ENCODE measurements at places on chromosomes 2 and 18.
A peak's percentile ranks its signal among the peaks of the same experiment; 100 is the strongest.

DNA sequence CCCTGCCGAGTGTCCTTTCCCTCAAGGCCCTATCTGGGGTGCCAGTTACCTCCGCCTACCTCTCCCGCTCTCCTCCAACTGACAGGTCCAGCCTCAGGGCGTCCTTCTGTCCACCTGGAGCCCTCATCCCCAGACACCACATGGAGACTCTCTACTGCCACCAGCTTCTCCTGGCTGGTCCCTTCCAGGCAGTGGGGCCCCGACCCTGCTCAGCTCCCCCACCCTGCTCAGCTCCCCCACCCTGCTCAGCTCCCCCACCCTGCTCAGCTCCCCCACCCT, 74.0 kb upstream of the ODC1 start:
- DNase-seq = no peak
- H3K27ac ChIP-seq = no peak overlapping the region
- H3K4me1 ChIP-seq = no peaks in the 10 kb centered on the region
- no peaks in the 10 kb centered on the region for H3K27me3 ChIP-seq
- H3K4me3 ChIP-seq = no peak overlapping the region

GRCh38 chr2:65991381-65992197, 443.3 kb upstream of the MEIS1 start:
- H3K4me1 ChIP-seq = no peaks in the 10 kb centered on the region
- no peak overlapping the region for H3K4me3 ChIP-seq
- no peak overlapping the region for H3K27ac ChIP-seq
- H3K27me3 ChIP-seq = no peaks in the 10 kb centered on the region
- DNase-seq = no peak

DNA sequence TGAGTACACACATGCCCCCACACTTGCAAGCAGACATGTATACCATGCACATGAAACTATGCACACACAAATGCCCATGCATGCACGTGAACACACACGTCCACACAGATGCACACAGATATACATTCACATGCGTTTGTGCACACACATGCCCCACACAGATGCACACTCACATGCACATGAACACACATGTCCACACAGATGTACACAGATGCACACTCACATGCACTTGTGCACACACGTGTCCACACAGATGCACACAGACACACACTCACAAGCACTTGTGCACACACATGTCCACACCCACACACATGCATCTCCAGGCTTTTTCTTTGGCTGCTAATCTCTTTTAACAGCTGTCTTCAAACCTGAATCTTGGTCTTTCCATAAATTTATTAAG, 31.1 kb downstream of the SNTG2 start:
- no peak overlapping the region for H3K4me3 ChIP-seq
- no peaks in the 10 kb centered on the region for H3K4me1 ChIP-seq
- H3K27me3 ChIP-seq = no peaks in the 10 kb centered on the region

DNA sequence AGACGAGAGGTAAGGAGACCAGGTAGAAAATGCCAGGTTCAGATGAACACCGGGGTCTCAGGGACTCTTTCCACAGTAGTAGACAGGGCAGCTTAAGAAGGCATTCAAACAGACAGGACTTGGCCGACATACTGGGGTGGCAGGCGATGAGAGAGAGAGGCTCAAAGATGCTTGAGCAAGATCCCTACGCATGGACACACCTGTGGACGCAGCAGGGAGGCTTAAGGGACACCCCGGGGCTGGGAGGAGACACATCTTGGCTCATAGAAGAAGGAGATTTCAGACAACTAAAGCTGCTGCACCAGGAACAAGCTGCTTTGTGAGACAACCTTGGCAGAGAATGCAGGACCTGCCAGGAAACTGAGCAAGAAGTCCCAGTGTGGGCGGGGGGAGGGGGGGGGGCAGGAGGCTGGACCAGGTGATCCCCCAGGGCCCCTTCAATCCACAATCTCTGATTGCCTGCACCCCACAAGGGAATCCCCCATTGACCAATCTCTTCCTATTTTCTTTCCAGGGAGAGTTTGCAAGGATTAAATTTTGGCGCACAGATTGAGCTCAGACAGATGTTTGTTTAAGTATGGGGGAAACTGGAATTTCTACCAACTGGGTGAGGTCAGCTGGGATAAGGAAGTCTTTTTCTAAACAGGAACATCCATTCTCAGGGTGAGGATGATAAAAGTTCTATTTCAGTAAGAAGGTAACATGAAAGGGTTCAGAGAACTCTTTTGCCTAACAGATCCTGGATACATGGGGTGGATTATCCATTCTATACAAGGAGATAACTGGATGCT, 400.7 kb downstream of the NBAS start:
- H3K36me3 ChIP-seq = no peaks in the 10 kb centered on the region
- no peaks in the 10 kb centered on the region for H3K27me3 ChIP-seq
- no peak for DNase-seq
- no peak overlapping the region for H3K4me3 ChIP-seq

- no peak overlapping the region for H3K27ac ChIP-seq
- no peaks in the 10 kb centered on the region for H3K27me3 ChIP-seq
Measured at GRCh38 chr2:111101592-111101991, 19.1 kb upstream of the BCL2L11 start.

- no peak overlapping the region for H3K27ac ChIP-seq
- no peaks in the 10 kb centered on the region for H3K4me1 ChIP-seq
- H3K27me3 ChIP-seq = no peaks in the 10 kb centered on the region
- DNase-seq = no peak
- H3K36me3 ChIP-seq = no peaks in the 10 kb centered on the region
Measured at GRCh38 chr2:224776795-224777558, 60.8 kb upstream of the CCDC195 start.

- DNase-seq = no peak
- no peak overlapping the region for H3K27ac ChIP-seq
- no peaks in the 10 kb centered on the region for H3K36me3 ChIP-seq
- H3K27me3 ChIP-seq = no peaks in the 10 kb centered on the region
- H3K4me1 ChIP-seq = no peaks in the 10 kb centered on the region
Measured at GRCh38 chr2:75822336-75822735, 111.6 kb upstream of the GCFC2 start.

DNA sequence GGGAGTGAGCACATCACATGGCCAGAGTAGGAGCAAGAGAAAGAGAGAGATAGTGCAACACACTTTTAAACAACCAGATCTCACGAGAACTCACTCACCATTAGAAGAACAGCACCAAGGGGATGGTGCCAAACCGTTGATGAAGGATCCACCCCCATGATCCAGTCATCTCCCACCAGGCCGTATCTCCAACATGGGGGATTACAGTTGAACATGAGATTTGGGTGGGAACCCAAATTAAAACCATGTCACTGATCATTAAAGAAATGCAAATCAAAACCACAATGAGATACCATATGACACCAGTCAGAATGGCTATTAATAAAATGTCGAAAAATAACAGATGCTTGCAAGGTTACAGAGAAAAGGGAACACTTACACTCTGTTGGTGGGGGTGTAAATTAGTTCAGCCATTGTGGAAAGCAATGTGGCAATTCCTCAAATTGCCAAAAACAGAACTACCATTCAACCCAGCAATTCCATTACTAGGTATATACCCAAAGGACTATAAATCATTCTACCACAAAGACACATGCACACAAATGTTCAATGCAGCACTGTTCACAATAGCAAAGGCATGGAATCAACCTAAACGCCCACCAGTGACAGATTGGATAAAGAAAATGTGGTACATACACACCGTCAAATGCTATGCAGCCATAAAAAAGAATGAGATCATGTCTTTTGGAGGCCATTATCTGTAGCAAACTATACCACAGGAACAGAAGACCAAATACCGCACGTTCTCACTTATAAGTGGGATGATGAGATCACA, 137.1 kb downstream of the COL6A3 start:
- no peaks in the 10 kb centered on the region for H3K27me3 ChIP-seq
- DNase-seq = no peak
- H3K4me3 ChIP-seq = no peak overlapping the region
- H3K27ac ChIP-seq = no peak overlapping the region

DNA sequence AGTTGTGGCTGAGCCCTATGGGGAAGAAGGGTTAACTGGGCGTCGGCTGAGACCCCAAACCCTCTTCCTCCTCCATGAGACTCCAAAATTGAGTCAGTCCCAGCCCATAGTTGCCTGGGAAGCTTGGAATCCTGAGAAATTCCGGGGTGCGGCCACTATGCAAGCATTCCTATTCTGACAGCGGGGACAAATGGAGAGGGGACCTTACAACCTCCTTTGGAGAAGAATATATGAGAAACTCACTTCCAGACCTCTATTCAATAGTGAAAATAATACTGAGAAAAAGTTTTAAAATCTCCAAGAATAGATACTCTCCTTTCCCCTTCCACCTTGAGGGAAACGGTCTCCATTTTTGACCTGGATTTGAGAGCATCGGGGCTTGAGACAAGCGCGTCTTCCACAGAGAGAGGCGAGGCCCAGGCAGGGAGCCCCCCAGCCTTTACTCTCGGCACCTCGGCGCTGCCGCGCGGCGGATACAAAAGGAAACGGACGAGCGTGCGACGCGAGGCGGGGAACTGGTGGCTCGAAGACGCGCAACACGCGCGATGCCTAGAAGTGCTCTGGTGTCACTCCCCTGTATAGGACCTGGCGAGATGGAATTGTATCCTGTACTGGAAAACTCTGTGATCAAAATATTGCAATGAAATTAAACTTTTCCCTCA, 11.1 kb downstream of the NR4A2 start:
- no peaks in the 10 kb centered on the region for H3K36me3 ChIP-seq
- H3K4me3 ChIP-seq = no peak overlapping the region
- H3K27me3 ChIP-seq = no peaks in the 10 kb centered on the region
- no peak overlapping the region for H3K27ac ChIP-seq
- DNase-seq = peak; percentile 57
- H3K4me1 ChIP-seq = peaks cover 24% of the 10 kb centered on the region

DNA sequence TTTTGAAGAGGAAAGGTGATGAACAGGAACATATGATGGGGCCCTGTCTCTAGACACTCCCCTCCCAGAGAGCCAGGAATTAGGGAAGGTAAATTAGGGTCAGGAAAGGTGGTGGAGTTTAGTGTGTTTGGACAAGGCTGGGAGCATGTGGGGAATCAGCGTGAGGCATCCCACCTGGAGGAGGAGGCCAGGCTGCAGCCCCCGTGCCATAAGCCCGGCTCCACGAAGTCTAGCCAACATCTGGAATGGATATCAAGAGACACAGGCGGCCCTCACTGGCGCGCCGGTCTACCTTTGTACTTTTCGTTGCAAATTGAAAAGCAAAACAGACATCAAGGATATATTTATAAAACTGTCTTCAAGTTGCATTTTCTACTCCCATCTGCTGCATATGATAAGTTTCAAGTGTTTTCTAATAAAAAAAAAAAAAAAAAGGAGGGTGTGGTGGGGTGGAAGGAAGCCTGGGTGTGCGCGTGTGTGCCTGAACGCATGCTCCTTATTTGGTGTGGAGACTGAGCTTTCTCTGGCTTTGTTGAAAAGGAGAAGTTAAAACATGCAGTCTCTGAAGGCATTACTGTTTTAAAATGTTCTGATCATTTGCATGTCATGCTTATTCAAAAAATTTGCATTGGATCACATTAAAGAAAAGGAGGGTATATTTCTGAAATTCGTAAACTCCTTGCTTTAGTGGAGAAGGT, 546.7 kb upstream of the ID2 start:
- H3K4me1 ChIP-seq = peaks cover 10% of the 10 kb centered on the region
- H3K27ac ChIP-seq = no peak overlapping the region
- H3K36me3 ChIP-seq = no peaks in the 10 kb centered on the region
- H3K4me3 ChIP-seq = no peak overlapping the region
- DNase-seq = no peak

DNA sequence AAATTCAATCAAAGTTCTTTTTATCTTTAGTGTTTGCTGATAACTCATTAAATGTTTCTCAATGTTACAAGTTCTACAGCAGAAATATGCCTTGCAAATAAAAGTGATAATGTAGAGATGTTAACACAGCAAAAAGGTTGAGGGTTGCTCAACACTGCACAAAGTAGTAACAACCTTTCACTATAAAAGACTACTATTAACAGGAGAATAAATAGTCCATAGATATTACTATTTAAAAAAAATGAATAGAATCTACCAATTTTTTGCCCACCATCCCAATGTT, 378.1 kb downstream of the RBM43 start:
- H3K27ac ChIP-seq = no peak overlapping the region
- DNase-seq = no peak
- H3K4me3 ChIP-seq = no peak overlapping the region
- H3K4me1 ChIP-seq = no peaks in the 10 kb centered on the region
- H3K27me3 ChIP-seq = no peaks in the 10 kb centered on the region

- DNase-seq = no peak
- H3K4me3 ChIP-seq = no peak overlapping the region
- no peaks in the 10 kb centered on the region for H3K36me3 ChIP-seq
Measured at GRCh38 chr2:142134911-142135310, 4.1 kb upstream of the LRP1B start.

DNA sequence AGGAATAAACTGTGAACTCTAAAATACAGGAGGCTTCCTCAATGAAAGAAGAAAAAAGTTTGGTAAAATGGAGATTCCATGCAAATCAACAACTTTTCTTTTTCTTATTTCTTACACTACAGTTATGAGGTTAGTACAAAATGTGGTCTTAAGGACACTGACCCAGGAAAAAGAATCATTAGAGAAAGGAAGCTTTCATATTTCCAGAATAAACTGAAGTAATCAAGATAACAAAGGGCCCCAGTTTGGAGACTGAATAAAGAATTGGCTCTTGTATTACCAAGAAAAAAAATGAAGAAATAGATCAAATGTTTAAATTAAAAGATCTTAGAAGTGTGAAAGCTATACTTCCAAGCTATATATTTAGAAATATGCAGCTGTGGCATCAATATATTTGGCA, 72.3 kb downstream of the SLC66A3 start:
- H3K27ac ChIP-seq = no peak overlapping the region
- H3K27me3 ChIP-seq = no peaks in the 10 kb centered on the region
- H3K36me3 ChIP-seq = peaks cover 3% of the 10 kb centered on the region
- H3K4me1 ChIP-seq = no peaks in the 10 kb centered on the region
- no peak overlapping the region for H3K4me3 ChIP-seq

DNA sequence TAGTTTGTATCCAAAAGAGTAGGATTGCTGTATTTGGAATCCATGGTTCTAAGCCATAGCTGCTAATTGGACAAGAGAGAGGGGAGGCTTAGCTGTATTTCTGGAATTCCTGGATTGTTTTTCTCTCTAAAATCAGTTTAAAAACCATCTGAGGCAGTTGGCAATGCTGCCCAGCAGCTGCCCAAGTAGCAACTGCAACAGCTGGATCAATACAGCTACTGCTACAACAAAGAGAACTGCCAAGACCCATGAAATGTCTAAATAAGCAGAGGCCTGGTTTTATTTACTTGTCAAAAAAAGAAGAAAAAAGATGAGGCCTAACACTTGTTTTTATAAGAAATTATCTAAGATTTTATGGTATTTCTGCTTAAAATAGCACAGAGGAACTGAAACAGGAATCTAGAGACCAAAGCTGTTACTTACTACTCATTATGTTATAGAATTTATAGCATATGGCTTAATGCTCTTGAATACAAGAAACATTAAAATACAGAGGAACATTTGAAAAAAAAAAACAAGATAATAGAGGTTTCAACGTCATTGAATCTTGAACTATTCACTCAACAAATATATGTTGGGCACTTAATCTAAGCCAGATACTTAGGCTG, 39.1 kb downstream of the TMEFF2 start:
- no peaks in the 10 kb centered on the region for H3K4me1 ChIP-seq
- H3K27me3 ChIP-seq = no peaks in the 10 kb centered on the region
- no peaks in the 10 kb centered on the region for H3K36me3 ChIP-seq
- H3K27ac ChIP-seq = no peak overlapping the region
- H3K4me3 ChIP-seq = no peak overlapping the region
- no peak for DNase-seq

GRCh38 chr2:128593879-128594650, 275.4 kb upstream of the HS6ST1 start:
- H3K27ac ChIP-seq = no peak overlapping the region
- no peaks in the 10 kb centered on the region for H3K27me3 ChIP-seq
- peaks cover 23% of the 10 kb centered on the region for H3K4me1 ChIP-seq
- no peak for DNase-seq
- no peak overlapping the region for H3K4me3 ChIP-seq

GRCh38 chr18:62586781-62587487, 64.1 kb downstream of the ZCCHC2 start:
- no peak overlapping the region for H3K27ac ChIP-seq
- peaks cover 7% of the 10 kb centered on the region for H3K4me1 ChIP-seq
- H3K4me3 ChIP-seq = no peak overlapping the region
